ENCODE measurements at places on chromosomes 13 and 19.

- DNase-seq = no peak
Observed at GRCh38 chr19:31144075-31144870, 205.0 kb downstream of the TSHZ3 start.

GRCh38 chr13:27250833-27251165 is 559 bp upstream of the RPL21 start:
- no peak for DNase-seq

- no peak for DNase-seq
Observed at GRCh38 chr13:76527041-76527440, 359.2 kb downstream of the KCTD12 start.

DNA sequence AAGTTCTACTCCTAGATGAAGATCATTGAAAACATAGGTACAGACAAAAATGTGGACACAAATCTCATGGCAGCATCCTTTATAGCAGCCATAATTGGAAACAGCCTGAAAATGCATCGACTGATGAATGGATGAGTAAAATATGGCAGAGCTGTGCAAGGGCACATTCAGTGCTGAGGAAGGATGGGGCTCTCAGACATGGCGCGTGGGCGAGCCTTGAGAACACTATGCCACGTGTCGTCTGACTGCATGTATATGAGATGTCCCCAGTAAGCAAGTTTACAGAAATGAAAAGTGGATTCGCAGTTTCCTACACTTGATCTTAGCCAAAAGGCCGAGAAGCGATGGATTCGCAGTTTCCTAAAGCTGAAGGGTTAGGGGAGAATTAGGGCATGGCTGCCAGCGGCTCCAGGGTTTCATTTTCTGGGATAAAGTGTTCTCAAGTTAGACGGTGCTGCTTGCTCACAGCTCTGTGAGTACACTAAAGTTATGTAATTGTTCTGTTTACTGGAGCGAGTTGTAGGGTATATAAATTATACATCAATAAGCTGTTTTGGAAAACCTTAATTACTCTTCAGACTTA is 78.0 kb downstream of the RAB20 start:
- no peak for DNase-seq

DNA sequence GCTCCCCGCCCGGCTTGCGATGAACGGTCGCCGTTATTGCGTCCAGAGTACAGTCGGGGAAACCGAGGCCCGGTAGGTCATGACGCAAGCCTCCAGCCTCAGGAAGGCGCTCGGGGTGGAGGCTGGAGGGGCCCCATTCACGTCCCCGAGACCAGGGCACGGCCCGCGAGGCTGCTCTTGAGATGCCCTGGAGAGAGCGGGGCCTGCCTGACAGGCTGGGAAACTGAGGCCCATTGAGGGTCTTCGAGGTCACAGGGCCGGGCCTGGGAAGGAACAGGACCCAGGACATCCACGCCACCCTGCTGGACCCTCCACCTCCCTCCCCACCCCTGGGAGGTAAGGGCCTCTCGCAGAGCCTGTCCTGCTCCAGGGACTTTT is 367 bp downstream of the NDUFS7 start:
- DNase-seq = no peak

- DNase-seq = no peak
Observed at GRCh38 chr19:54650108-54650655, 12.6 kb upstream of the LILRB4 start.

DNA sequence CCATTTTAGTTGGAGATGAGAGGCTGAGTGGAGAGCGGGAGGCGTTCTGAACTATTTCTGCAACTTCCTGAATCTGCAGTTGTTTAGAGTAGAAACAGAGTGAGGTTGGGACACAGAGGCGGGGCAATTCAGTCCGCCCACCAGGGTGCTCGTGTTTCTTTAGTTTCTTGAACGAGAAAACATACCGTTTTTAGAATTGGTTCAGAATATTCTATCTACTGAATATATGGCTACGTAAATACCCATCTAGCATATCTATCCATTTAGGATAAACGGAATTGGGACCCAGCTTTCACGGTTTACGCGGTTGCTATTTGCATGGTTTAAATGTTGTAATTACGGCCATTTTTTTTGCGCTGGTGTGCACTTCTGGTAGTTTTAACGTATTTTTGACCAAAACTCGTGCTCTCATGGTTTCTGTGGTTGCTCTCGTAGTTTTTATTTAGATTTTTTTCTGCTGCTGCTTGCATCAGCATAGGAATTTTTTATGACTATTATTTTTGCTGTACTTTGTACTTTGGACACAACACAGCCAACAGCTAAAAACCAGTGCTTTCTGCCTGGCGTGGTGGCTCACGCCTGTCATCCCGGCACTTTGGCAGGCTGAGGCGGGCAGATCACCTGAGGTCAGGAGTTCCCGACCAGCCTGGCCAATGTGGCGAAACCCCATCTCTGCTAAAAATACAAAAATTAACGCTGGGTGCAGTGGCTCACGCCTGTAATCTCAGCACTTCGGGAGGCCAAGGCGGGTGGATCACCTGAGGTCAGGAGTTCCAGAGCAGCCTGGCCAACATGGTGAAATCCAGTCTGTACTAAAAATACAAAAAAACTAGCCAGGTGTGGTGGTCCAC is 32.7 kb downstream of the TIMM13 start:
- no peak for DNase-seq

DNA sequence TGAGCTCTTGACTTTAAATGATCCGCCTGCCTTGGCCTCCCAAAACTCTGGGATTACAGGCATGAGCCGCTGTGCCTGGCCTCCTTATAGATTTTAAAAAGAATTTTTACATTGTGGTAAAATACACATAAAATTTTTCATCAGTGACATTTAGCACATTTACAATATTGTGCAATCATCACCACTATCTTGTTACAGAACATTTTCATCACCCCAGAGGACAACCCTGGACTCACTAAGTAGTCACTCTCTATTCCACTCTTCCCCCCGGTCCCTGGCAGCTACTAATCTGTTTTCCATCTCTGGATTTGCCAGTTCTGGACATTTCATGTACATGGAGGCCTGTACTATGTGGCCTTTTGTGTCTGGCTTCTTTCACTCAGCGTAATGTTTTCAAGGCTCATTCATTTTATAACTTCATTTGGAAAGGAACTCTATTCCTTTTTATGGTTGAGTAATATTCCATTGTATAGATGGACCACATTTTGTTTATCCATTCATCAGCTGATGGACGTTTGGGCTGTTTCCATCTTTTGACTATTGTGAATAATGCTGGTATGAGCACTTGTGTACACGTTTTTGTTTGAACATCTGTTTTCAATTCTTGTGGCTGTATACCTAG is 19.9 kb downstream of the MEGF8 start:
- DNase-seq = peak; percentile 70

- no peak for DNase-seq
Observed at GRCh38 chr19:5977222-5977784, 637 bp downstream of the RANBP3 start.

- peak; percentile 62 for DNase-seq
Observed at GRCh38 chr19:47436712-47437401, 17.5 kb upstream of the MEIS3 start.

GRCh38 chr19:48478339-48479256 is 9.4 kb downstream of the CYTH2 start:
- DNase-seq = no peak

DNA sequence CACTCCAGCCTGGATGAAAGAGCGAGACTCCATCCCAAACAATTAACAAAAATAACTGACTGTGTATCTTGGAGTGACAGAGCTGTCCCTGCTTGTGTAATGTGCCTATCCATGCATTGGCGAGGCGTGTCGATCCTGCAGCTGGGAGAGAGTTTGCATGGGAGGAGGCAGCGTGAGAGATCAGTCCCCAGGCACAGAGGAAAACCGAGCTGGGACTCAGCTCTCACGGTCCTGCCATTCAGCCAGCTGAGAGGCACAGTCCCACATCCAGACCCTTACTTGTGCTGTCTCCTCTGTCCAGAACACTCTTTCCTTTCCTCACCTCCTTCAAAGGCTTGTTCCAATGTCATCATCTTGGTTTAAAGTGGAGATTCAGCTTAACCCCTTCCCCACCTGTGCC is 11.9 kb upstream of the SULT2B1 start:
- no peak for DNase-seq

GRCh38 chr13:60220072-60220471 is 56.3 kb upstream of the DIAPH3 start:
- no peak for DNase-seq

DNA sequence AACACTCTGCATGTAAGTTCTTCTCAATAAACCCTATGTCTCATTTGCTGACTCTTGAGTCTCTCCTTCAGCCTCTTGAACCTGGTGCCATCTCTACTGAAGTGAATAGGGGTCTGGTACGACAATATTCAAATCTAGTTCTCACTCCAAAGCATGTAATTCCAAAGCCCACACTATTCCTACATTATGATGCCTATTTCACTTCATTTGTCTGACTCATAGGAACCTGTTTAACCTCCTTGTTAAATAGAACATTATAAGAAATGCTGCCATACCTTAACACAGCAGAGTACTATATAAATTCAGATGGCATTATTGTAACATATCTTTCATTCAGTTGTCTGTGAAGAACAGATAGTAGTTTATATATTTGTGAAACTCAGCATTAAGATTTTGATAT is 67.1 kb downstream of the STARD13 start:
- DNase-seq = no peak

GRCh38 chr19:18322318-18322758 is 538 bp downstream of the LSM4 start:
- peak; percentile 72 for DNase-seq

DNA sequence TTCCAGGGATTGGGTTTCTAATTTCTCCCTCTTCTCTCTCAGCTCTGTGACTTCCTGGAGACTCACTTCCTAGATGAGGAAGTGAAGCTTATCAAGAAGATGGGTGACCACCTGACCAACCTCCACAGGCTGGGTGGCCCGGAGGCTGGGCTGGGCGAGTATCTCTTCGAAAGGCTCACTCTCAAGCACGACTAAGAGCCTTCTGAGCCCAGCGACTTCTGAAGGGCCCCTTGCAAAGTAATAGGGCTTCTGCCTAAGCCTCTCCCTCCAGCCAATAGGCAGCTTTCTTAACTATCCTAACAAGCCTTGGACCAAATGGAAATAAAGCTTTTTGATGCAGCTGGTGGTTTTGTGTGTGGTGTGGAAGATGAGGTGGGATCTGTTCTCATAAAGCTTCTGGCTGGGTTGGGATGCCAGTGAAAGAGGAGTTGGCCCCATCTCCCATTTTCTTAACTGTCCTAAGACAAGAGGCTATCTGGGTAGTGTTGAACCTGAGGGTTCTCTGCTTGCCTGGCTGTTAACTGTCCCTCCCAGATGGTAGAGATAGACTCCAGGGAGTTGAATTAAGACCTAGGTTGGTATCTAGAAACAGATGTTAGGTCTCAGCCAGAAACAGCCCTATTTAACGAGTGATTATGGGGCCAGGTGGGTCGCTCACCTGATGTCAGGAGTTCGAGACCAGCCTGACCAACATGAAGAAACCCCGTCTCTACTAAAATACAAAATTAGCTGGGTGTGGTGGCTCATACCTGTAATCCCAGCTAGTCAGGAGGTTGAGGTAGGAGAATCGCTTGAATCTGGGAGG is 1.6 kb downstream of the FTL start:
- peak; percentile 22 for DNase-seq

GRCh38 chr19:17109962-17110598 is 34.5 kb downstream of the MYO9B start:
- DNase-seq = no peak

DNA sequence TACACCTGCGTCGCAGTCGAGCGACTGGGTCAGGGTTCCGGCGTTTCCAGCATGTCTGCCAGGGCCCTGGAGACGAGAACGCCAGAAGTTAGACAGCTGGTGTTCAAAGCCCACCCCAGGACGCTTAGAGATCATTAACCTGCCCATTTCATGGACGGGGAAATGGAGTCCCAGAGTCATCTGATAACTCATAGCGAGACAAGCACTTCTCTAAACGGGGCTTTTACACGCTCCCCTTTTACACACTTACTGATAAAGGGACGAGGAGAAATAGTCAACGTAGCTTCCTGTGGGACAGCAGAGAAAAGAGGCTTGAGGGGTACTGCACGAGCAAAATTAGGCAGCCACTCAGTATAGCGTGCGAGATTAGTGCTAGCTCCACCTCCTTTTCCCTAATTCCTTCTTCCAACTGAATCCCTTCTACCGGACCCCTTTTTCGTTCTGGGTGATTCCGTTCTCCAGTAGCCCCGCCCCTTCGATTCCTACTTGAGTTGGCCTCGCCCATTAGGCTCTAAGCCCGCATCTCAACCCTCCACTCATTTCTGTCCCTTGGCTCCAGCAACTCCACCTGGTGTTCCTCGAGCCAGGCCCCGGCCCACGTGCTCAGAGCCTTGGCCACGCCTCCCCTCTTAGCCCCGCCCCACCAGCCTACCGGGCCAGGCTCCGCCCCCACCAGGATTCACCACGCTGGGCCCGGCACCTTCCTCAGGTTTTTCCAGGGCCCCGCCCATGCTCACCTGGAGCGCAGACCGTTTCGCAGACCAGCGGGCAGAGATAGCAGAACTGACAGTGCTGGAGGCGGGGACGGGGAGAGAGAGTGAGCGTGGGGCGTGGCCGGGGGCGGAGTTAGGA is 3.7 kb downstream of the HRC start:
- peak; percentile 28 for DNase-seq

- DNase-seq = no peak
Observed at GRCh38 chr19:5193192-5193591, 147.4 kb downstream of the PTPRS start.

GRCh38 chr13:41059456-41060081 is 1.7 kb upstream of the WBP4 start:
- peak; percentile 28 for DNase-seq

DNA sequence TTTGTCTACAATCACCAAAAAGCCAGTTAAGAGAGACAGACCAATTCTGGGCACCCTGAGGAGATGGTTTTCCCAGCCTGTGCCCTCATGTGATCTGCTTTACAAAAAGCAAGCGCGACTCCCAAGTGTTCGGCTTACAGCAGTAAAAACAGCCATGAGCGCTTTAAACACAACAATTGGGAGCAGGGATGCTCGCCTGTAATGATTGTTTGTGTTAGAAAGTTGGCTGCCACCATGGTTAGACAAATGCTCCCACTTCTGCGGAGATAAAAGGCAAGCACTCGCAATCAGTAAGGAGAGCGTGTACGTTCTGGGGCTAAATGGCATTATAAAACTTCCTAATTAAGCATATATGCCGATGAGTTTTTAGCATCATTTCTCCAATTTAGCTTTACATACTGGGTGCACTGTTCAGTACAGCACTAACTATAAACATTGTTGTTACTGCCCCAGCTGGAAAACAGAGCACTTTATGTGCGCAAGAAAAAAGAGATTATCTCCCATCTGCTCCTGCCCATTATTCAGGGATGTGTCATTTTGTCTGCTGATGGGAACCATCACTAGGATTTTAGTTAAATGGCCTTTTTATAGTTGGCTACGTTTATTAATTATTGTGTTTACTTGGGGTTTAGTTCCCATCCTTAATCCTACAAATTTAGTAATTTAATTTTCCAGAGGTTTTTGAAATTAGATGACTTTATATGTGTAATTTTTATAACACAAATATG is 309.3 kb upstream of the MAB21L1 start:
- DNase-seq = no peak

GRCh38 chr19:16112778-16113177 is 1.1 kb downstream of the RAB8A start:
- no peak for DNase-seq

GRCh38 chr13:93151277-93151676 is 75.3 kb upstream of the GPC6 start:
- peak; percentile 92 for DNase-seq

Measured in fibroblast of the aortic adventitia (primary cell).